Fibroblast of skin of right biceps (primary cell): ENCODE measurements at places on chromosomes 6 and 20.

GRCh38 chr6:125099211-125100073, 54.1 kb upstream of the TPD52L1 start:
- peak; percentile 66 for DNase-seq

DNA sequence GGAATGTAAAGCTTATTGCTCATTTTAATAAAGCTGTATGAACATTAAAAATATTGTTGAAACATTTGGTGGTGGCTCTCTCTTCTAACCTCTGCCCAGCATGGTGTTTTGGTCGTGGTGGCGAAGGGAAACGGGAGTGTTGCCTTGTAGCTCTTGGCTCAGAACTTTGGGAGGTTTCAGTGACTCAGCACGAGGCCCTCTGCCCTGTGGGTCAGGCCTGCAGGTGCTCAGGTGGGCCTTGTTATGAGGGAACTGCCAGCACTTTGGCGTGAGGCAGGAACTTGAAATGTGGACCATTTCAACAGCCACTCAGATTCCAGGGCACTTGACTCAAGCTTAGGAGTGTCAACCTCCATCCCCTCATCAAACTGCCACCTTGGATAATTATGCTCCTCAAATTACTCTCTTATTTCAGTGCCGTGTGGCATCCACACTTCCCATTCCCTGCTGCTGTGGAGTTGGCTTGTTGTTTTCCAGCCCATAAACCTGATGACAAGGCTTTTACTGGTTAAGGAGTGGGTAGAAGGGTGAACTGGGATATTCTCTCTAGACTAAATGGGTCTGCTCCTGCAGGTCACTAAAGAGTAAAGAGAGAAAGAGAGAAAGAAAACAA, 36.3 kb downstream of the PRDM1 start:
- DNase-seq: no peak

DNA sequence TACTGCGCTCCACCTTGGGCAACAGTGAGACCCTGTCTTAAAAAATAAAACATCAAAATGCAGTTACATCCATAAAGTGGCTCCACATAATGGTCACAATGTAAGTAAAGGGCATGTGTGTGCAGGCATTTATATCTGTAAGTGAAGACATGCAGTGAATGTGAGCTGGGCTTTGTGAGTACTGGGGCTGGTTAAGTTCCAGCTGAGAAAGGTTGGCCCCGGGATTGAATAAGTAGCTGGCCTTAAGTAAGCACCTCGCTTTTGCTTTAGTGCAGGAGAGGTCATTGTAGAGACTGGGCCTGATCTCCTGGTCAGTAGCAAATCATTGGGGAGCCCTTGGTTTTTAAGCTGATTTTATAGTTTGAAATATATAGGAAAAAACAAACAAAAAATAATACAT, 8.0 kb downstream of the QKI start:
- DNase-seq: no peak

DNA sequence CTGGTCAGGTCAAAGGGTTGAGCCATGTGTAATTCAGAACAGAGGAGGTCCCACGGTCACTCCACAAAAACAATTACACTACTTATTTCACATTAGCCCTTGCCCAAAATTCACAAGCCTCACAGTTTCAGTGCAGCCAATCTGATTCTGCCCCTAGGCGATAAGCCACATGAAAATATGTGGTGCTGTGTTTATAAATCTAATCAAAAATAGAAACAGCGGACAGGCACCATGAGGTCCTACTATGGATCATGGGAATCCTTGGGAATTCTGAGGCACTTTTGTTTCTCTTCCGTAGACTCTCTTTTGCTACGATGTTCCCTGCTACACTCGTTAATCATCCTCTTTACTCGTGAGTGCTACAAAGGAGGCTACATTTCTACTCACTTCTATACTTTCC, 476.1 kb downstream of the TFAP2A start:
- no peak for DNase-seq

- no peak for DNase-seq
Observed at GRCh38 chr6:33458676-33459075, 4.3 kb downstream of the ZBTB9 start.

DNA sequence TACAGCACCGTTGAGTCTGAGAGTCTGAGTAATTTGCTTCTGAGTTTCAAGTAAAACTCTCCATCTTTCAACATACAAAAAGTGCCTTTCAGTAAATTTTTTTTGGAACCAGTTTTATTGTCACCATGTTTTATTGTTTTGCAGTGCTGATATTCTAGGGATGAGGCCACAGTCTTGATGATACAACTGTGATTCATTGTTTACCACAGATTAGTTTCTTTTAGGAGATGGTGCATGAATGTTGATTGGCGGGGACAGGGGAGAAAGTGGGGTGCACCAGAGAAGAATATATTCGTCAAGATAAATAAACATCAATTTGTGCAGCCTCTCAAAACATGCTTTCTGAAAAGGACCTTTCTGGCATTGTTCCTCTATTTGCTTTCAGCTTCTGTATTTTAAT, 109.0 kb downstream of the MCHR2 start:
- DNase-seq: no peak

- DNase-seq: peak; percentile 13
Observed at GRCh38 chr6:140029551-140029950, 655.1 kb upstream of the CITED2 start.

DNA sequence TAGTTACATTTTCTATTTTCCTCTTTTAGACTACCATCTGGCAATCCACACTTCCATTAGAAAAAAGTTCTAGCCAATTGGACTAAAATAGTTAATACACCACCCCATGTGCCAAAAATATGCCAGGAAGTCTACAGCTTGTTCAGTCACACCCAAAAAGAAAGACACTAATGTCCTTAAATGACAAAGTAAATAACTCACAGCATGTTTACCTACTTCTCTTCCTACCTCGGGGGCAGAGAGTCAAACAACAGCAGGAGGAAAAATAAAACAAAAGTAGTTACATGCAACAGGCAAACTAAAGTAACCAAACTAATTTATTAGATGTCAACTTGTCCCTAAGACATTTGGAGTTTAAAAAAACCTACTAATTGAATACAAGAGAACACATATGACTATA, 57.0 kb downstream of the UBE3D start:
- no peak for DNase-seq

DNA sequence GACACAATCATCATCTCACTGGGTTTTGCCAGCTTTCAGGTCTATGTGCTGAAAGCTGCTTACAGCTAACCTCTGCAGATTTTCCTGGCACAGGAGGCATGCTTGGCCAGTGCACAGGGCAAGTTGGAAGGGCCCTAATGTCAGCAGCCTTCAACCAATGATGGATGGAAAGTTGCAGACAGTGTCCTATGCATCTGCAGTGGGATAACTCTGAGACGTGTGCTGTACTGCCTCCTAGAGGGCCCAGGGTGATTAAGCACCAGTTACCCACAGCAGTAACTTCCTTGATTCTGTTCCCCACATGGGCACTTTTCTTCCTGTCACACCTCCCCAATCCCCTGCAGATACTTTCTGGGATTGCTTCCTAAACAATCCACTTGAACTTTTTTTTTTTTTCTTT, 38.6 kb downstream of the OVOL2 start:
- no peak for DNase-seq

DNA sequence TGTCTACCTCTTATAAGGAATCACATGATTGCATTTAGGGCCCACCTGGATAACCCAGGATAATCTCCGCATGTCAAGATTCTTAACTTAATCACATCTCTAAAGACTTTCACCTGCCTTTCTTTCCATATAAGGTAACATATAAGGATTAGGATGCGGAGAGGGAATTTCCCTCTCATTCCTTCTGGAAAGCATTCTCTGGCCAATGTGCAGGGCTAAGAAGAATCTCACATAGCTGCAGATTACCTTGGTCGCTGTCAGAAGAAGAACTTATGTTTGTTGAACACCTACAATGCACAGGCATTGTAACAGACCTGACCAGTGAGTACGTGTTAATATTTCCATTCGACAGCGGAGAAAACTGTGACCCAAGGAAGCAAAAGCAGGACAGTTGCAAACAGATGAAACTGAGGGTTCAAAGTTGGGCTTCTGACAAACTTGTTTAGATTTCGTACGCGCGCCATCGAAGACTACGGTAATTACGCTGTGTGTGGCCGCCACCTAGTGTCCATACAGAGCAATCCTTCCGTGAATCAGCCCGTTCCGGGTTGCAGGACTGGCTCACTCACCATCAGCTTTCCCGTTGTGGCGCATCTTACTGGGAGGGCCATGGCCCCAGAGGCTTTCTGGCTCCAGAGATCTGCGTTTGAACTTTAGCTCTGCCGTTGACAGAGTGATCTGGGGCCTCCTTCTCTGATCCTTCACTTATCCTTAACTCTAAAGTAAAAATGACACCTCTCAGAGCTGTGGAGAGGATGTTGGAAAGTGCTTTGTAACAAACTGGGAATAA, 9.5 kb downstream of the C20orf202 start:
- DNase-seq: peak; percentile 63

DNA sequence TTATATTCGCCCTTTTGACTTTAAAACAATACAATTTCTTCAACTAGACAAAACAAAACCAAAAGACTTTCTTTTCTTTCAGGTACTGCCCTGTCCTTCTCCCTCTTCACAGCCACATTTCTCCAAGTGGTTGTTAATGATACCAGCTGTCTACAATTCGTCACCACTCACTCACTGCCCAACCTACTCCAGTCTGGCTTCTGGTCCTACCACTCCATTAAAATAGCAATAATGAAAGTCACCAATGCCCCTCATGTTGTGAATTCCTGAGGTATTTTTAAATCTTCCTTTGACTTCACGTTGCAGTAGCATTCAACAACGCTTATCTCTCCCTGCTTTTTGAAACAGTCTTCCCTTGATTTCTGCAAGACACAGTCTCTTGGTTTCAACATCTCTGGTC, 11.6 kb upstream of the MAN1A1 start:
- peak; percentile 22 for DNase-seq

GRCh38 chr20:54023406-54023805, 47.0 kb downstream of the BCAS1 start:
- no peak for DNase-seq

DNA sequence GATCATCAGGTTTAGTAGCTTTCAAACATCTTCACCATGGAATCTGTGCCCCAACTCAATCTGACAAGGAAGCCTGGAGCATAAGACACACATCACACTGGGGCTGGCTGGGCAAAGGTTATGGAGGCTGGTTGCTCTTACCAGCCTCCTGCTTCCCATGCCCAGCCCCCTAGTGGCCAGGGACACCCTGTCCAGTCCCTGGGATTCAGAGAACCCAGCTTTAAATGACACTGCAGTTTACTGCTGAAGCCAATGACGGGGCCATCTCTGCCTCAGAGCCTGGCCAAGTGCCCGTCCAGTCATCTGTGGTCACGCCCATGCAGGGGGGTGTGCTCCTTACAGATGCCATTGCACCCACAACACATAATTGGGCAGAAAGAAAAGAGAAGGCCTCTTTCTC, 272.9 kb downstream of the SMOC2 start:
- DNase-seq: no peak

DNA sequence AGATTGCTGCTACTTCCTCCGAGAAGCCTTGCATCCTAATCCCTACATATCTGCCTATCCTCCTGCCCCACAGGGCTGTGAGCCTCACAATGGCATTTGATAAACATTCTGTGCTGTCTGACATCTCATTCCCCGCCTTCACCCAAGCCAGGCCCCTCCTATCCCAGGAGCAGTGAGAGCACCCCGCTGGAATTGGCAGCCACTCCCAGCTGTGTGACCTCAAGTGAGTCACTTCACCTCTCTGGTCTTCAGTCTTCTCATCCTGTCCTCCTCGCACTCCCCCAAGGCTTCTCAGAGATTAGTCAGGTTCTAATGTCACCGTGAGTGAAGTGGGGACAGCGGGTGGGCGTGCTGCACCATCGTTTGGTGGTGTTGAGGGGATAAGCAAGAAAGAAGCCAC, 81.7 kb downstream of the CDH22 start:
- peak; percentile 7 for DNase-seq
